Germinal center (tissue), 1 donor: ENCODE measurements at places on chromosomes 7 and 10.

DNA sequence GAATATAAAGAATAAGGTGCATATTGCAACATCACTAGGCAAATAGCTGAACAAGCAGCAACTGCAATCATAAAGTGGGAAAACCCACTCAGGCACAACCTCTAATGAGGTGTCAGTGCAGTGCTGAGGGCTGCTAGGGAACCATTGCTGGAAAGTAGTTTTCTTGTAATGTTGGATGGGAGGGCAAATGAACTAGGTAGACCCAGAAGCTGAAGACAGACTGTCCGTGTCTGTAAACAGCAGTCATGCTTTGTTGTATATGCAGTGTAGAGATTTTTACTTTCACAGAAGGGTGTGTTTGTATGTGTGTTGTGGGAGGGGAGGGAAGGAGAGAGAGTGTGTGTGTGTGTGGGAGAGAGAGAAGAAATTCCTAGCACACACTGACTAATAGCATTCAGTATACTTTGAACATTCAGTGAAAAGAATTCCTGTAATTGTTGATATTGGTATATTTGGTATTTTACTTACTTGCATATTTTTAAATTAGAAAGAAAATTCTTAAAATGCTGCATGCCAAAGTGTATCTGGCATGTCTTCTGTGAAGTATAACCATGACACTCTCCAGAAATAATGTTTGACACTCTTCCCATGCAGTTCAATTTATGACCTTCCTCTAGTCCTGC is 28.8 kb downstream of the ITGB8 start:
- DNase-seq: no peak

DNA sequence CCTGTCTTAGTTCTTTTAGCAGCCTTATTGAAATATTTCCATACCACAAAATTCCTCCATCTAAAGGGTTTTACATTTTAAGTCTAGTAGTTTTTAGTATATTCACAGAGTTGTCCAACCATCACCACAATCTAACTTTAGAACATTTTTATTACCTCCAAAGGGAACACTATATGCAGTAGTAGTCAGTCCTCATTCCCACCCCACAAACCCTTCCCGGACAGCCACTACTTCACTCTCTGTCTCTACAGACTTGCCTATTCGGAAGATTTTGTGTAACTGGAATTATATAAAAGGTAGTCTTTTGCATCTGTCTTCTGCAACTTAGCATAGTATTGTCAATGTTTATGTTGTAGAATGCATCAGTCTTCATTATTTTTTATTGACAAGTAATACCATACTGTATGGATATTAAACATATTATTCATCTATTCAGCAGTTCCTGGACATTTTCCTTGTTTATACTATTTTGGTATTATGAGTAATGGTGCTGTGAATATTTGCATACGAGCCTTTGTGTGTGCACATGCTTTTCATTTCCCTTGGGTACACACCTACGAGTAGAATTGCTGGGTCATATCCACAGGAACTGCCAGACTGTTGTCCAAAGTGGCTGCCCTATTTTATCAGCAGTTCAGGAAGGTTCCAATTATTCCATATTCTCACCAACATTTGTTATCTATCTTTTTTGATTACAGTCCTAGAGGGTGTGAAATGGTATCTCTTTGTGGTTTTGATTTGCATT is 60.9 kb upstream of the LANCL2 start:
- no peak for DNase-seq

DNA sequence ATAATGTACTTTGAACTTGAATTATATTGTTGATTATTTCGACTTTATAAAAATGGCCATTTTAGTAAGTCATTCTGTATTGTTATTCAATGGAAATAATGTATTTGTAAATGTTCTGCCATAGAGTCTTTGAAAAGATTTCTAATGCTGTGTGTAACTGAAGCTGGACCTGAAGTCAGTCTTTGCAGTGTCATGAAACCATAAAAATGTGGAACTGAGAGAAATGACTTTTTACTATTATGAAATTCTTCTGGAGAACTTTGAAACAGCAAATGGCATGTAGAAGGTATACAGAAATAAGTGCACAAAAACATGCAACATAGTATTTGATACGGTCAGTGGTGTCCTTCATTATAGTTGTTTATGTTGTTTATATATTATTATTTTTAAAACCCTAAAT is 59.7 kb upstream of the ADRA2A start:
- DNase-seq: no peak

GRCh38 chr10:132558516-132559413 is 21.2 kb downstream of the INPP5A start:
- no peak for DNase-seq

GRCh38 chr10:49726593-49726992 is 35.5 kb downstream of the OGDHL start:
- DNase-seq: no peak
